SK-N-MC (cell line): ENCODE measurements at places on chromosomes 11 and 22.

- DNase-seq = no peak
Observed at GRCh38 chr11:111762981-111763643, 3.1 kb downstream of the PPP2R1B start.

DNA sequence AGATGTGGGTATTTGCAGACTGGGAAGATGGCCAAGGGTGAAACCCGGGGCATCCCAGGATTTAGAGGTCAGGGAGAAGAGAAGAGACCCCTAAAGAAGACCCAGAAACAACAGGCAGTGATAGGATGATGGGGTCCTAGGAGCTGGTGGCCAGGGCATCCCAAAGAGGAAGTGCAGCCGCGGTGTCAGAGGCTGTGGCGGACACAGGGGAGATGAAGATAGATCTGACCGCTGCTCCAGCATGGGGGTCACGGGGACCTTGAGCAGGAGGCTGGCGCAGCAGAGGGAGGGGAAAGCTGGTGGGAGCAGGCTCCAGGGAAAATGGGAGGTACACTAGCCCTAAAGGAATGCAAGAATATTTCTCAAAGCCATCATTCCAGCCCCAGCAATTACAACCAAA, 47.3 kb downstream of the CTTN start:
- DNase-seq = no peak

- no peak for DNase-seq
Observed at GRCh38 chr11:119907878-119908572, 179.0 kb upstream of the NECTIN1 start.

- no peak for DNase-seq
Observed at GRCh38 chr22:50178871-50179869, 6.5 kb upstream of the TRABD start.

GRCh38 chr22:44179196-44179988, 1.3 kb upstream of the PARVG start:
- no peak for DNase-seq

GRCh38 chr11:12291766-12292165, 85.6 kb upstream of the PARVA start:
- no peak for DNase-seq

DNA sequence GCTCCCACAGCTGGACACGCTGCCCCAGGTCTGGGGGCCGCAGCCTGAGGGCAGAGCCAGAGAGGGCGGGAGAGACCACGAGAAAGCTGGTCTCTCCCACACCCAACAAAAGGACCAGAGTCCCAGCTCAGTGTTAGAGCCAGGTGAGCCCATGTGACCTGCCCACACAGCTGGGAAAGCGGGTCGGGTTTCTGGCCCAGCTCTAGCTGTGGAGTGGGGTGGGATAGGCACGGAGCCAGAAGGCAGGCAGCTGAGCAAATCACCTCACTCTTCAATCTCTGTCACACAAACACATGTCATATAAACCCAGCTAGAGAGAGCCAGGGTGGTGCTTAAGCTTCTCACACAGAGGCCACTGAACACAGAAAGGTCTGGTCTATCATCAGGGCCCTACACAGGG, 7.8 kb upstream of the EIF3D start:
- DNase-seq = no peak

GRCh38 chr22:46136486-46137217, 13.7 kb upstream of the PPARA start:
- no peak for DNase-seq

DNA sequence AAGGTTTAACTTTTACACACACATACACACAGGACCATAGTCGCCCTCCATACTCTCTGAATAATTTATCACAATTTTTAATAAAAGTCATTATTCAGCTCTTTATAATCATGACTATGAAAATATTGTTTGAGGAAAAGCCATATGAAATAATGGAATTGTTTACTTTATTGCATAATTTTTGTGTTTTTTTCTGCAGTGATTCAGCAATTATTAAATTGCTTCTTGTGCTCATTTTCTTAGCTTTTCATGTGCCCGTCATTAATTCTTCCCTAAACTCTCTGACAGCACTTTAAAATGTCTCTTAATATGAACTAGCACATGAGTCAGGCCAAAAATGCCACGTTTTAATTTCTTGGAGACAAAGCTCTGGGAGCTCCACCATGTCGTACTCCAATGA, 77.5 kb upstream of the ALX4 start:
- no peak for DNase-seq

- no peak for DNase-seq
Observed at GRCh38 chr11:134074766-134075165, 5.9 kb downstream of the JAM3 start.

DNA sequence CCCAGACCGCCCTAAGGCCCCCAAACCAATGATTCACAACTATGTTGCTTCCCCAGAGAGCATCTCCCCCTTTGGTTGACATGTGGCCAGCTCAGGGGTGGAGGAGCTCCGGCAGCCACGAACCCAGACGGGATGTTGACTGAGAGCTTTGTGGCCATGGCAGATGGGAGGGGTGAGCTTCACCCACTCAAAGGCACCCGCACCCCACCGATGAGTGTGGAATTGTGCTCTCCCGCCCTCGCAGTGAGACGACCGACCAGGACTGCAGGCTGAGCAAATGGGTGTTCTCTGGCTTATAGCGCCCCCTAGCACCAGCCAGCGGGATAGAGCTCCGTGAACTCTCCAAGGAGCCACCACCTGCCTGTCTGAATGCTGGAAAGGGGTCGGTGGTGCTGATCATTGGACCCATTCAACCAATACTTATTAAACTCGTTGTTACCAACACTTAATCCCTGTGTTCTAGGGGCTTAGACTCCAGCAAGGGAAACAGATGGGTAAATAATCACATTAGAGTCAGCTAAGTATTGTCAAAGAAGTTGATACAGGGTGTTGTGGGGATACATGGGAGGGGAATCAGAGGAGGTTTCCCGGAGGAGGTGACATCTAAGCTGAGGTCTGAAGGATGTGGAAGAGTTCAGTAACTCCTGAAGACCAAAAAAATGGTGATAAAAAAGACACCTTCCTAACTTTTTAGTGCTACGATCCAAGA, 4.5 kb upstream of the TIMP3 start:
- no peak for DNase-seq

DNA sequence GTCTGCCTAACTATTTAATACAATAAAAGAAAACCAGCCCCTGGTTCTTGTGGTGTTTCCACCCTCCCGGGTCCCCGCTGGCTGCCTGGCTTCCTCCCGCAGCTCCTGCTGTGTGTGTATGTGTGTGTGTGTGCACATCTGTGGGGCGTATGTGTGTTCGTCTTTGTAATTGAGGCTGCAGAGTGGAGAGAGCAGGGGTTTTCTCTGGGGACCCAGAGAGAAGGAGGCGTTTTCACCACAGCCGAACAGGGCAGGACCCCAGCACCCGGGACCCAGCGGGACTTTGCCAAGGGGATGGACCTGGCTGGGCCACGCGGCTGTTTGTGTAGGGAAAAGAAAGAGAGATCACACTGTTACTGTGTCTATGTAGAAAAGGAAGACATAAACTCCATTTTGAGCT, 42.7 kb downstream of the IGLL1 start:
- no peak for DNase-seq

DNA sequence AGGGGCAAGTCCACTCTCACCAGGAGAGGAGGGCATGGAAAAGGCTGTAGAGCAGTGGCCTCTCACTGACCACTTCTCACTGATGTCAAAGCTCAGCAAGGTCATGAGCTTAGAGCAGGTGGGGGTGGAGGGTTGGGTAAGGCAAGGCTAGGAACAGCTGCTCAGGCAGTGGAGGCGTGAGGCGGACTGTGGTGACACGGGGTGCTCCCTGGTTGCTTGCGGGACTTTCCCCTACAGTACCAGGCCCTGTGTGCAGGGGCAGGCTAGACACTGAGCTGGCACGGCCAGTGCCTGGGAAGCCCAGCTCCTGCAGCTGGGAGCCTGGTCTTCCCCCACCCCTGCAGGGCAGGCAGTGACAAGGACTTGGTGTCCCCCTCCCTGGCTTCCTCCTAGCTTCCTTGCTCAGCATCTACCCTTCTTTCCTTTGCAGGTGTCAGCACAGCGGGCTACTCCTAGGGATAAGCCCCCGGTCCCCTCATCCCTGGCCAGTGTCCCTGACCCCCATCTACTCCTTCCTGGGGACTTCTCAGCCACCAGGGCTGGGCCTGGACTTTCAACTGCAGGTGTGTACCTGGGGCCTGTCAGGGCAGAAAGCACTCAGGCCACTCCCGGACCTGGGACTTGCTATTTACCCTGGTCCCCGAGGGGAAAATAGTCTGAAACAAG, 45.6 kb downstream of the PISD start:
- no peak for DNase-seq

DNA sequence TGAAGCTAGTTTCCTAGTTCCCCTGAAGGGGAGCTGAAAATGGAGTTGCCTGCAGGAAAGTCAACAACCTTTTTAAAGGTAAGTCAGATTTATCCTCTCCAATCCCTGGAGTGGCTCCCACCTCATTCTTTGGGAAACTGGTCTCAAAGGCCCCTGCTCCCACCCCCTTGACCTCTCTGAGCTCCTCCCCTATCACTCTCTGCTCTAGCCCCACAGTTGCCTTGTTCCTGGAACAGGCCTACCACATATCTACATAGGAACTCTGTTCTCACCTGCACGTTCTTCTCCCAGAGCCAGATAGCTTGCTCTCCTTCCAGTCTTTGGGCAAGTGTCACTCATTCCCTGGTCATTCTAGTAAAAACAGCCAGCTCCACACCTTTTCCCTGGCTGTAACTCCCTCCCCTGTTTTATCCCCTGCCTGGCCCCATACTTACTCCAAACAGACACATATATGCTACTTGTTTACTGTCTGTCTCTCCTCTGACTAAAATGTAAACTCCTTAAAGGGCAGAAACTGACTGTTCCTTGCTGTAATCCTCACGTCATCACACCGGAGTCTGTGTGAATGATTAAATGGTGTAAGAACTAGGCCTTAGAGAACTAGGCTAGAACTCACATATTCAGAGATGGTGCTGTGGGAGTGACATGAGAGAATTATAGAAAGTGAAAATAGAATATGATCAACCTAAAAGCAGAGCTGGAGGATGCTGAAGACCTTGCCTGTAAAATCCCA, 53.3 kb downstream of the TCF20 start:
- DNase-seq = no peak

DNA sequence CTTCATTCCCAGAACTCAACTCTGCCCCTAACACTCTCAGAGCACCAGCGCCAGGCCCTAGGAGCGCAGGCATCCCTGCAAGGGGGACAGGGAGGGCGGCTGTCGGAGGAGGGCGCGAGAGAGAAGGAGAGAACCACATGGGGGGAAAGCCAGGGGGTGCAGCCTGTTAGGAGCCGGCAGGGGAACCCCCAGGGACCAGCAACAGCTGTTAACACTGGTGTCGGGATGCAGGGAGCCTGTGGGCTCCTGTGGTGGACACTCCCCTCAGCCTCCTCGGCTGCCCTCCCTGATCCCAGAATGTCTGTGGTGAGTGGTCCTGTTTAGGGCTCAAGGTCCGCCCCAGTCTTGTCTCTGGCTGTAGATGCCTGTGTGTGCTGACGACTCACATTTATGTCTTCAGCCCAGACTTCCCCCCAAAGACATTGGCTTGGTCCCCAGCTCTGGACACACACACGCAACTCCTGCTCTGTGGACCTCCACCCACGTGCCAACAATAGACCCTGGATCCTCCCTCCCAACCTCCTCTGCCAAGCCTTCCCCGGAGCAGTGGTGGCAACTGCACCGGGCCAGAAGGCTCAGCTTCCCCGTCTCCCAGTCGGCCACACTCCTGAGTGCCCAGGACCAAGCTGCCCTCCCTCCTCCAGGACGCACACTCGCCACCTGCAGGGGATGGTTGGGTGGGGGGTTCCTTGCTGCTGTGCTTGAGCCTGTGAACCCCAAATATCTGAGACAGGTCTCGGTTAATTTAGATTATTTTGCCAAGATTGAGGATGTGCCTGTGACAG, 817 bp upstream of the IFITM5 start:
- no peak for DNase-seq

GRCh38 chr11:17267576-17267975, 9.0 kb upstream of the NUCB2 start:
- DNase-seq = no peak

- DNase-seq = no peak
Observed at GRCh38 chr11:11923828-11924227, 82.1 kb downstream of the USP47 start.

DNA sequence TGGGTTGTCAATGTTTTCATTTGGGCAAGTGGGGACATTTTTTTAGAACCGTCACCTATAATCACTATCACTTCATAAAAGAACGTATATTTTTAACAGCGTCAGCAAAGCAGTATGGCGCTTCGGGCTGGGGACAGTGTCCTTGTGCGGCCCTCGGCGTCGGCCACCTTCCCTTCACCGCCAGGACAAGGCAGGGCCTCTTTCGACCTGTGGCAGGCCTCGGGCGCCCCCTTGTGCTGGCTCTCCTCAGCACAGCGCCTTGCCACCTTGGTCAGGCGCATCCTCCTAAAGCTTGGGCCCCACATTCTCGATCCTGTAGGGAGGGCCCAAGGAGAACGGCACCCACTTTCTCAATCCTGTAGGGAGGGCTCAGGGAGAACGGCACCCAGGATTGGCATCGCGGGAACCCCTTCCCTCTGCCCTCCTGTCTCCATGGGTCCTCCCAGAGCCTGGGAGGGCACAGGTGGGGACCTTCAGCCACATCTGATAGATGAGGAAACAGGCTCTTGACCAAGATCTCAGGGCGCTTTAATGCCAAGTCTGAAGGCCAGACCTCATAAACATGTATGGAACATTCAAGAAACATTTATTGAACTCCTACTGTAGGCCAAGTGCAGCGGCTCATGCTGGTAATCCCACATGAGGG, 11.5 kb upstream of the FADD start:
- no peak for DNase-seq

DNA sequence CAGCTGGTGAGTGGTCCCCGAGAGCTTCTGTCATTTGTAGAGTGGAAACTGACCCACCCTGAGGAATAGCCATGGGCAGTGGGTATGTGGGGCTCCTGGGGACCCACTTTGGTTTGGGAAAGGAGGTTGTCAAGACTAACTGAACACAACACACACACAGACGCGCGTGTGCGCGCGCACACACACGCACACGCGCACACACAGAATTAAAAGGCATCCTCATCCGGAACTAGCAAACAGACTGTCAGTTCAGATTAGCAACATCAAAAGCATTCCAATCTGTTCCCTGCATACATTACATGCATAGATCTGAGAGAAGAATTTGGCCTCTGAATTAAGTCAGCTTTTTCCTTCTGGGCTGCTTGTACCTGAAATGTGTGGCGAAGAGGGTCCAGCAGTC, 284.7 kb downstream of the ST3GAL4 start:
- DNase-seq = no peak

DNA sequence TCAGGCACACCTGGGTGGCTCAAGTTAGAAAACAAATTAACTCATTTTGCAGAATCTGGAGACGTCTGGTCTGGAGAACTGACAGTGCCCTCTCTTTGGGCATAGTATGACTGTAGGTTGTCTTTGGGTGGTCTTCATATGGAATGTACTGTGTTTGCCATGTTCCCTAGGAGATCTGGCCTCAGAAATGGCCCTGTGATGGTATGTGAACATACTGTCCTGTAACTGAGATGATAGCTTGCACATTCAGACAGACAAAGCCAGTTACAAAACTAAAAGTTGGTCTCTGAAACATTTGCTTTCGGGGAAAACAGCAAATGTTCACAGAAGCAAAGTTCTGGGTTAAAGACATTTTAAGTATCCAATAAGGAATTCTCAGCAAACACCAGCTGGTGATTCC, 29.7 kb downstream of the CD44 start:
- DNase-seq = no peak

GRCh38 chr11:73866095-73866579, 10.5 kb downstream of the COA4 start:
- no peak for DNase-seq
